Activated CD8-positive, alpha-beta memory T cell treated with anti-CD3 and anti-CD28 coated beads for 1 hour (primary cell): ENCODE measurements at places on chromosomes 12 and 14.

DNA sequence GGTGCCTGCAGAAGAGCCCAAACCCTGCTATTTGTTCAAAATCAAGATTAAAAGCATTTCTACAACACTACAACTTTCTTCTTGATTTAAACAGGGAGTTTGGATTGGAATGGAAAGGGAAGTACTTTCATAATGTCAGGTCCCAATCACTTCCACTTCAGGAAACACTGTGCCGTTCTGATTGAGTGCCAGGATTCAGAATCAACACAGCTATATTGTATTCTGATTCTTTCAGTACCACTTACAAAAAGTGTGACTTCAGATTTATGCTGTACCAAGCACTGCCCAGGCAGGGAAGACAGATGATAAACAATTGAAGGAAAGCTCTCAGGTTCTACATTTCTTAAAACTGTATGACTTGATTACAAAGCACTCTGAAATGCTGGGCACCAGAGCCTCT lies 3.2 kb downstream of the TDP1 start:
- no peak for DNase-seq

- DNase-seq = no peak
These were observed 65.4 kb downstream of the GLT1D1 start for GRCh38 chr12:128918481-128919260.

GRCh38 chr14:68894802-68895703 lies 84.0 kb downstream of the ACTN1 start:
- no peak for DNase-seq

DNA sequence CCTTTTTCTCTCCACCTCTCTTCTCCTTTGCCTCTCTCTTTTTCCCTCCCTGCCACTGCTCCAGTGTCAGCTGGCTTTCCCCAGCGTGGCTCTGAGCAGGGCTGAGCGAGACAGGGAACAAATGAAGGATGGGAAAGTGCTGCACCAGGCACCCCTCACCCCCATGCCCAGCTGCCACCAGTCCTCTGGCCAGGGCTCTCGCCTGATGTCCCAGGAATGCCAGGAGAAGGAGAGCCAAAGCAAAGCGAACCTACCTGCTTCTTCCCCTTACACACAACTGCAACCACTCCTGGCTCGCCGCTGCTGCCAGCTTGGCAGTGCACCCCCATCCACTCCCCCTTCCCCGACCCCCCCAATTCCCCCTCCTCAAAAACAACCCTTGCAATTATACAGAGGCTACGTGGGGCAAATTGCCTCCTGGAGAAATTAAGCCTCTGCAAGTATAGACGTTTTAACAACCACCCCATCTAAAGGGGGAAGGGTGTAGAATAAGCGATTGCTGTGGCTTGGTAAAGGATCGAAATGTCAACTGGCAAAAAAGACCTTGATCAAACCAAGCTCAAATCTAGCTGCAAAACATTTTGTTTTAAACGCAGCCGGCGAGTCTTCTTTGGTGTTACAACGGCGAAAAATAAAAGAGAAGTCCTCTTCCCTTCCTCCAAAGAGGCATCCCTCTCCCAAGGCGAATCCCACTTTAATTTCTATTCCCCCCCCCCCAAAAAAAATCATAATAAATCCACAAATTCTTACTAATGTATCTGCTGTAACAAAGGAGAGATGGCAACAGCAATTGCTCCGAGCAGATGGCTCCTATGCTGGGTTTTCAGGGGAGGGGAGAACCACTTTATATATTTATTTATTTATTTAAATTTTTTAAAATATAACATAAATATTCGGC lies 2.9 kb downstream of the BCL11B start:
- no peak for DNase-seq

GRCh38 chr12:68675101-68675842 lies 11.5 kb upstream of the NUP107 start:
- peak; percentile 38 for DNase-seq

DNA sequence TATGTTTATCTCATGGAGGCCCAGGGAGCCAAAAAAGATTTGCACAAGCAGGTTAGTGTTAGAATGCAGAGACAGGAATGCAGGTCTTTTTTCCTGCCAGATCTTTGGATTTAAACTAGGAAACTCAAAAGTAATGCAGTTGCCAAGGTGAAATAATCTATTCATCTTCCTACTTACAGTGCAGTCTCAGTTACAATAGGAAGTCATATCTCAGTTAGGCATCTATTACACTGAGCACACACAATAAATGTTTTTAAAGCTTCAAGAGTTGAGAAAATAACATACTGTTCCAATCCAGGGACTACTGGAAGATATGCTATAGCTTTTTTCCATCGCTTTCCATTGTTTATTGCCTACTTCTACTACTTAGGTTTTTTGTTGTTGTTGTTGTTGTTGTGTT lies 279.3 kb upstream of the E2F7 start:
- DNase-seq = no peak

- DNase-seq = no peak
These were observed 476.7 kb downstream of the NOVA1 start for GRCh38 chr14:26121181-26121580.

DNA sequence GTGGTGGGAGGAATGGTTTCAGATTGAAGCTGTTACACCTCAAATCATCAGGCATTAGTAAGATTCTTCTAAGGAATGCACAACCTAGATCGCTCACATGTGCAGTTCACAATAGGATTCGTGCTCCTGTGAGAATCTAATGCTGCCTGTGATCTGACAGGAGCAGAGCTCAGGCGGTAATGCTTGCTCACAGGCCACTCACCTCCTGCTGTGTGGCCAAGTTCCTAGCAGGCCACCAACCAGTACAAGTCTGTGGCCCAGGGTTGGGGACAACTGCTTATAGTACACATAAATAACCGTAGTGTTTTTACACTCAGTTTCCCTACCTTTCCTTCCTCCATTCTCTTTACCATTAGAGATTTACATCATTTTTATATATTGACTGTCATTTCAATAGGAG lies 121.4 kb downstream of the SLCO1B3 start:
- no peak for DNase-seq

GRCh38 chr12:85711735-85712390 lies 124.3 kb downstream of the RASSF9 start:
- DNase-seq = no peak

- no peak for DNase-seq
These were observed 246.6 kb downstream of the CHST11 start for GRCh38 chr12:104703372-104703771.

DNA sequence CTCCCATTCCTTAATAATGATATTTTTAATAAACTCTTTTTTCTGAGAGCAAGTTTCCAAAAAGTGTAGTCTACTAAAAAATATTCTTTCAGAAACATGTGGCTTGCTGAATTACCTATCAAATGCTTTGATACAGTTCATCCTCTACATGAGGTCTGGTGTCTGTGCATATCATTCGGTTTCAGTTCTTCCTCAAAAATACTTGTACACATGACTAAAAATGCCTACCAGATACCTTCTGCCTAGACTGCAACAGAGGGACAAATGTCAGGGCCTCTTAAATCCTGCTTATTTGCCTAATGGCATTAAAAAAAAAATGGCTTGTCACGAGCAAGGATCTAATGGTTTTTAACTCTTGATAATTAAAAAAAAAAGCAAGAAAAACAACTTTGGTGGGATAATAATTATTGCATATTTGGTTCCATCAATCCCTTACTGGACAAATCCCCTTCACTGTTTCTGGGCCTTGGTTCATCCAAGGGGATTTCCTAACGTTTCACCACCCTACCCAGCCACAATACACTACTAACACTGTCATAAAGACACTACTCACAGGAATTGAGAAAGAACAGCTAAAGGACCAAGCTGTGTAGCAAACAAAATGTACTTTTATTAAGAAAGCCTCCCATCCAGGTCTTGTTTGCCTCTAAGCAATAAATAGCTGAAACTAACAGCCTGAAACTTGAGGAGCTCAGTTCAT lies 45.7 kb downstream of the PARP11 start:
- no peak for DNase-seq

DNA sequence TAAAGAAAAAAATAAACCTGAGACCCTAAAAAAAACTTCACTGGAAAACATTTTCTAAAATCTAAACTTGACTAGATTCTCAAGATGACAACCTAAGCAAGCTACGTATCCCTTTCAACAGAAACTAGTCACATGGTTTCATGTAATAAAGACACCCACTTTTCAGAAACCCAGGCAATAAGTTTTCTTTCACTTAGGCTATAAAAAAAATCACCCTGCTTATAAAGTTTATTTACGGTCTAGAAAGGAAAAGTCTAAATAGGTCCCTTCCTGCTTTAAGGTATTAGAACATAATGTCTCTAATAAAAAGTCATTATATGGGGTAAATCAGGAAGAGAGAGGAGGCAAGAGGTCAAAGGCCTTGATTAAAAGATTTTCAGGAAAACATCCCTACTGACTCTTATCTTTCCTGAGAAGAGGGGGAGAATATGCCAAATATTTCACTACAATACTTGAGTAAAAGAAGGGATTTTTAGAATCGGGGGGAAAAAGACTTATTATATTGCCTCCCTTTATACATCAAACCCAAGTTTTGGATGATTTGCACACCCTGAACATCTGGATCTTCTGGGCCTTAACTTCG lies 9.5 kb downstream of the CLIP1 start:
- DNase-seq = no peak

DNA sequence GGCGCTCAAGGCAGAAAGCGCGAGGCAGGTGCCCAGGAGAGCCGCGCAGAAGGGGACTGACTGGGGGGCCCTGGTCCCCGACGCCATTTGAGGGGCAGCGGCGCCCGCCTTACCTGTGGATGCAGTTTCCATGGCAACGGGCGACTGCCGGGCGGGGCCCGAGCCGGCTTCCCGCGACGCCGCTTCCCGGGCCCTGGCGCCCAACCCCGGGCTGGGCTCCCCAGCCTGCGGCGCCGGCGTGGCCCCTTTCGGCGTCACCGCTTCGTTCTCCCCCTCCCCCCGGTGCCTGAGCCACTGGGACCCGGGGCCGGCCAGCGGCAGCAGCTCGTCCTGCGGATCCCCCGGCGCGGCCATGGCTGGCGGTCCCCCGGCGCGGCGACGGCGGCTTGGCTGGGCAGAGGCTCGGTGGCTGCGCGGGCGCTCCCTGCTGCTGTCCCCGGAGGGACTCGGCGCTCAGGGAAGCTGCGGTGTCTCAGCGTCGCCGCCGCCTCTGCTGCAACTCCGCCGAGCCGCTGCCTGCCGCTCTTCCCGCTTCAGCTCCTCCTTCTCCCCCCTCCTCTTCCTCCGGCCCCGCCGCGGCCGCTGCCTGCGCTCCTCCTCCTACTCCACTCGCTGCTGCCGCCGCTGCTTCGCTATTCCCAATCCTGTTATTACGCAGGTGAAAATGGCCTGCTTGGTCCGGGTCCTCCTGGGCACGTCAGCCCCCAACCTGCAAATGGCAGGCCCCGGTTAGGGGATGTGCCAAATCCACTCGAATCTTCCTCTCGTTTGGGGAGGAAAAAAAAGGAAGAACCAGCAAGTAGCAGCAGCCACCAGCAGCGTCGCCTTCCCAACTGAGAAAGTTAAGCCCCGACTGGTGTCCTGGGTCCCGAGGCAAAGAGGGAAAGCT lies at the start of gene RTN1:
Gene RTN1, minus strand, starts transcription at position 500 of the 889 bp plus-strand sequence. Its CDS starts 146 bp downstream, at position 354.
- no peak for DNase-seq

GRCh38 chr12:27488479-27488878 lies 35.5 kb upstream of the PPFIBP1 start:
- DNase-seq = no peak

- DNase-seq = no peak
These were observed 93.0 kb downstream of the SLC41A2 start for GRCh38 chr12:104865080-104865479.

- DNase-seq = no peak
These were observed 31.6 kb upstream of the SERPINA6 start for GRCh38 chr14:94354638-94355185.

- DNase-seq = no peak
These were observed 92.1 kb downstream of the ETV6 start for GRCh38 chr12:11741434-11742092.
